ENCODE measurements at places on chromosomes 3 and 15. TPM values are rescaled to one million over a fixed set of nuclear protein-coding genes. Genes with fewer than 3 reads are reported as not detected.

Gene MORC1
- not detected for polyA plus RNA-seq

GRCh38 chr3:150409512-150410310 is 1.6 kb downstream of the TSC22D2 start:
- DNase-seq, result peak; percentile 85
- H3K4me3 ChIP-seq, result peak overlapping the region; percentile 96
- H3K27me3 ChIP-seq, result no peaks in the 10 kb centered on the region

GRCh38 chr15:79314811-79315210 is 3.9 kb downstream of the TMED3 start:
- H3K4me1 ChIP-seq, result peaks cover 10% of the 10 kb centered on the region
- peaks cover 25% of the 10 kb centered on the region for H3K36me3 ChIP-seq
- H3K4me3 ChIP-seq, result no peak overlapping the region
- no peaks in the 10 kb centered on the region for H3K27me3 ChIP-seq
- no peak overlapping the region for H3K27ac ChIP-seq

GRCh38 chr15:29668120-29668602 is 154.1 kb downstream of the TJP1 start:
- H3K27me3 ChIP-seq, result no peaks in the 10 kb centered on the region
- H3K27ac ChIP-seq, result no peak overlapping the region
- H3K4me3 ChIP-seq, result no peak overlapping the region
- no peaks in the 10 kb centered on the region for H3K36me3 ChIP-seq
- peak; percentile 86 for DNase-seq

Measured in small intestine (tissue), 16 donors.